ENCODE measurements at places on chromosomes 3 and 15.

- no peak for DNase-seq
These were observed 62.5 kb upstream of the C15orf61 start for GRCh38 chr15:67458331-67459029.

GRCh38 chr3:122794483-122794778, 438 bp upstream of the SLC49A4 start:
- DNase-seq = no peak

- peak; percentile 78 for DNase-seq
These were observed 19.5 kb upstream of the BSN start for GRCh38 chr3:49534581-49535441.

GRCh38 chr3:39105687-39106063, 1.8 kb downstream of the GORASP1 start:
- no peak for DNase-seq

- DNase-seq = no peak
These were observed 73.7 kb downstream of the WWTR1 start for GRCh38 chr3:149583921-149584635.

DNA sequence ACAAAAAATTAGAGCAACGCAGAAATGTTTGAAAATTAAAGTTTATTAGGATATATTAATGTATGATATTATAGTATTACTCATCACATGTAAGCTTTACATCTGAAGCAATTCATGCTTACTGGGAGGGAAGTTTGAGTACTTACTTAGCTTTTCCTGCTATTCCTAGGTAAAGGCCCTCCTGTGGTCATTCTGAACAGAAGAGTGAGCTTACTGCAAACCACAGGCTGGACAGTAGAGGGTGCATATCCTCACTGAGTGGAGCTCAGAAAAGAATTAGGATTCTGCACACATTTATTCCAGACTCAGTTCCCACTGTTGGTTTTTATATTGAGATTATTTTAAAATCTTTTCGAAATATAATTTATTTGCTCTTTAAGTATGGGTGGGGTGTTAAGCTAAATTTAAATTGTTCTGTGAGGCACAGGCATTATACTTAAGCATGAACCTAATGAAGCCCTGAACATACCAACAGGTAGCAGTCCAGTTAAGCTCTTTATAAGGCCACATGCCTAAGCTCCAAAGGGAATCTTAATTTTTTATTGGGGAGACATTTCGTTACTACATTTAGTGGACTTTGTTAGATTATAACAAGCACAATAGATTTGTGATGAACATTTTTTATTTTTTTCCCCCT, 10.2 kb downstream of the MRPS22 start:
- no peak for DNase-seq

DNA sequence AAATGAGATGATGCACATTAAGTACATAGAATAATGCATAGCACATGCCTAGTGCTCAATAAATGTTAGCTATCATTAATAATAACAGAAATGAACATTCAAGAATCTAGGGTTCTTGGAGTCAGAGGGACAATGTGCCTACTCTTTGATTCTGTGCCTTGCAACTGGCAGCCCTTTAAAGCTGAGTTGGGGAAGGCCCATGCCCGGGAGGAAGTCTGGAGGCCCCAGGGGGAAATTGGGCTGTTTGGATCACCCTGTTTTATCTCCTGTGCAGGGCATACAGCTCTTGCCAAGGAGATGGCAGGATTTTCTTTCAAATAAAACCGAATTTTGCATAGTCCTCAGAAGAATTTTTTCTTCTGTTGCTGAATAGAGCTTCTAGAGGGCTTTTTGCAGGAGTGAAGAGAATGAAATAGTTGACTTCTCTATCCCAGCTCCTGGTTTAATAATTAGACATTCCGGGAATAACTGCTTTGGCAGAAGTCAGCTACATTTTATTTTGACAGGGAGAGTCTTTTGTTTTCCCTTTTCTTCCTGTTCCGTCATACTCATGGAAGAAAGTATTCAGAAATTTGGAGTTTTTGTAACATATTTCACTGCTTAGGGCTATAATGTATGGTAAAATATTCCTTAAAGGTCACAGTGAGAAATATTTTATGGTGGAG, 18.0 kb upstream of the KCNAB1 start:
- DNase-seq = no peak

- DNase-seq = no peak
These were observed 423.1 kb downstream of the PLCL2 start for GRCh38 chr3:17307887-17308286.

GRCh38 chr3:170487031-170487430, 68.4 kb downstream of the CLDN11 start:
- DNase-seq = no peak
